ENCODE measurements at places on chromosomes 6 and 20.

GRCh38 chr20:3407040-3407770 is at the start of gene DNAAF9:
Gene DNAAF9, minus strand, starts transcription at chr20:3407669. Its CDS starts 112 bp downstream, at chr20:3407557.
- no peak for DNase-seq

GRCh38 chr6:170135821-170136471 is 154.9 kb downstream of the DLL1 start:
- DNase-seq: no peak

- DNase-seq: no peak
Measured at GRCh38 chr20:19277381-19277780, 64.9 kb downstream of the SLC24A3 start.

DNA sequence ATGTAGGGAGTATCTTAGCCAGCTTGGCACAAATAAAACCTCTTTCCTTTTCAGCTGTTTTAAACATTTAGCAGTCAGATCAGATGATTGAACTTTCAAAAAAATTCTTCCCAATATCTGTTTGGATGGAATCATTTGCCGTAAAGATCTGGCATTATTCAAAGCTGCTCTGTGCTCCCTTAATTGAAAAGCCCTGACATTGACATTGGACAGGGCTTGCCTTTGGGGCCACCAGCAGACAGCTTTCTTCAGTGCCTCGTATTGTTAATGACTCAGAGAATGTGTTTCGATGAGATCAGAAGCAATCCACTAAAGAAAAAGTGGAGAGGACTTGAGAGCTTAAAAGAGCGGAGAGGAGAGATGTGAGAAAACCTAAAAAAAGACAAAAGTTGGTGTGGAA is 343.5 kb downstream of the NRN1 start:
- no peak for DNase-seq

- no peak for DNase-seq
Measured at GRCh38 chr6:132780770-132781371, 17.6 kb downstream of the SLC18B1 start.

DNA sequence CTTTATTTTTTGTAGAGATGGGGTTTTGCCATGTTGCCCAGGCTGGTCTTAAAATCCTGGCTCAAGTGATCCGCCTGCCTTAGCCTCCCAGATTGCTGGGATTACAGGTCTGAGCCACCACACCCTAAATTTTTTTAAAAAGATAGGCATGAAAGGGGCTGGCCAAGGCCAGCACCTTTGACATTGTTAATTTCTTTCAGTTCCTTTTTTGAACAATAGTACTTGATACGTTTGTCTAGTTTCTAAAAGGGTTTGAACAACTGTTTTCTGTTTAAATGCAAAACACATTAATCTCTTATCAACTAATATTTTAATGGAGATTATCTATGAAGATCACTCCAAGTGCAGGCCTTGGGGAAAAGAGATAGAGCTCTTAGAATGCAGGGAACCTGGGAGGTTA is 37.6 kb upstream of the PTPRK start:
- DNase-seq: no peak

- DNase-seq: no peak
Measured at GRCh38 chr6:86848986-86849385, 88.3 kb upstream of the HTR1E start.

- DNase-seq: no peak
Measured at GRCh38 chr20:40320517-40321011, 368.5 kb downstream of the MAFB start.

Measured in KG1 (cell line).